ENCODE measurements at places on chromosomes 3 and 15.

DNA sequence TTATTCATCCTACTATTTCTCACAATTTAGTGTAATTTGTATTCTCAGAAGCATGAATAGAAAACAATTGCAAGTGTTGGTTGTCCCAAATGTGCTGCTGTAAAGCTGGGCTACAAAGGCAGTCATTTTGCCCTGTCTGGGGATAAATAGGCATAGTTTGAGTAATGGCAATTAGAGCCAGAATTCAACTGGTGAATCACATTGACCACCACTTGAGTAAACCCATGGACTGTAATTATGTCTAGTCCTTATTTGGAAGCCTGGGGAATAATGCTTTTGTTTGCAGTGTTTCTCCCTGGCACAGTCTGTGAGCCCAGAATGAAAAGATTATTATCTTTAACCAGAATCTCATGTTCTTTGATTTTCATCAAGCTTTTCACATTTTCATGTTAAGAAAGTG lies 30.5 kb upstream of the CHL1 start:
- DNase-seq = no peak

DNA sequence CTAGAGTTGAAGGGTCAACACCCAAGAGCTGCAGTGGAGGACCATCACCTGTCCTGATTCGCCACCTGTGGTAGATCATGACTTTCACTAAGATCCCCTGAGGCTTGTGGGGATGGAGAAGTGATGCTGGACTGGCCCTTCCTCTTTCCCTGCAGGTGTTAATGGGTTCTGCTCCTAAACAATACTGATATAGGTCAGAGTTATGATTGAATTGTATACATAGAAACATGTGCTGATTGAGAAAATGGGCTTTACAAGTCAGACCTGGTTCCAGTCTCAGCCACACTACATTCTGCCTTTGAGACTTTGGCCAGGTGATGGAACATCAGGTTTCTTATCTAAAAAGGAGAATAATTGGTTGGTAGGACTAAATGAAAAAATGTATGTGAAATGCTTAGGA lies 418.9 kb upstream of the TPRG1 start:
- no peak for DNase-seq

GRCh38 chr15:49062900-49063299 lies 16.7 kb upstream of the SECISBP2L start:
- no peak for DNase-seq

- DNase-seq = no peak
Observed at GRCh38 chr15:67311731-67312130, 57.1 kb downstream of the IQCH start.

DNA sequence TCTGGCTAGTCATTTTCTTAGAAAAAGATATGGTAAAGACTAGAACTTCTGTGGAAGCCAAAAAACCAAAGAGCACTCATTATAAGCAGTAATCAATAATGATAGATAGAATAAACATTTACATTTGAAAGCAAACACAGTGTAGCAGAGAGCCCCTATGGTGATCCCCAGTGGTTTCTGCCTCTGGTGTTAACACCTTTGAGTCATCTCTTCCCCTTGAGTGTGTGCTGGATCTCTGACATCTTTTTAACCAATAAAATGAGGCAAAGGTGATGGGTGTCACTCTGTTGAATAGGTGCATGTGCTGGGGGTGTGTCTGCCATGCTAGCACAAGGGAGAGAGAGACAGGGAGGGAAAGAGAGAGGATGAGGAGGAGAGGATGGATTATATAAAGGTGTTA lies 121.6 kb downstream of the TFG start:
- no peak for DNase-seq

GRCh38 chr3:11810276-11810675 lies 36.4 kb downstream of the TAMM41 start:
- no peak for DNase-seq

- no peak for DNase-seq
Observed at GRCh38 chr3:139518306-139518705, 21.2 kb downstream of the RBP1 start.

DNA sequence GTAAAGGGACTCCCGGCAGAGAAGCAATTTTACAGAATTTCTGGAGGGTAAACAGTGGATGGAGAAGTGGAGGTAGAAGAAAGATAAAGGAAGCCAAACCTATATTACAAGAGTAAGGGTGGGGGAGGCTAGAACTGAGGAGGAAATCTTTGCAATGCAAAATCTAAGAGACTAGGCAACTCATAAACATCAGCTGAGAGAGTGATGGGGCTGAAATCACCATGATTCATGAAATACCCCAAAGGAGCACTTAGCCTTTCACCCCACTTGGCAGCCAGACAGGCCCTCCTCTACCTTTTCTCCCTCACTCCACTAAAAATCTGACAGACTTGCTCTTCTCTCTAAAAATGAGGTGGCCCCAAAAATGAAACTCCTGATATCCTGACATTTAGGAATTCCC lies 19.5 kb upstream of the ZBTB38 start:
- DNase-seq = no peak

DNA sequence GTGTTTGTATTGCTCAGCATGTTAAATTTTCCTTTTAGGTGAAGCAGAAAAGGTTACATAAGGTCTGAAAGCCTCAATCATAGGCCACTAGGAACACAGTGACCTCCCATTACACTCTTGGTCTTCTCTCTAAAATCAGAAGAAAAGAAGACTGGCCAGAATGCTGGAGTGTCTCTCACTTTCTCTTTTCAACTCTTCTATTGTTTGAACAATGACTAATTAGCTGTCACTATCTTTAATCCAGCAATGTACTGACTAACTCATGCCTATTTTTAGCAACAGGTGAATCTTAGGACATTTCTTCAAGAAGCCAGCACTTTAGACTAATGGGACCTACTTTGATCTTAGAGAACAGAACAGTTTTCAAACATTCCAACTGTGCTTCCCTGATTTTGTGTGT lies 142.8 kb downstream of the TGFBR2 start:
- DNase-seq = no peak

DNA sequence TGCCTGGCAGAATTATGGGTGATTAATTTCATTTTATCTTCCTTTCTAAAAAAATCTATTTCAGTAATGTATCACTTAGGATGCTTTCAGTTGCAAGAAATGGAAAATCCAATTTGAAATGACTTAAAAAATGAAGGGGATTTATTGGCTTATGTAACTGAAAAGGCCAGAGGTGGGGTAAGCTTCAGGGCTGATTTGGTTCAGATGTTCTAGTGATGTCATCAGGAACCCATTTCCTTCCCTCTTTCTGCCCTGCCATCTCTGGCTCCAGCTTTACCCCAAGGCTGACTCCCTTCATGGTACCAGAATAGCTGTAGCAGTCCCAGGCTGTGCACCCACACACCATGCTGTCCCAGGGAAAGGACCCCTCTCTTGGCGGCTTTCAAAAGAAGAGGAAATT lies 18.5 kb upstream of the REC114 start:
- DNase-seq = no peak

GRCh38 chr3:94525043-94525442 lies 462.2 kb downstream of the NSUN3 start:
- no peak for DNase-seq

- no peak for DNase-seq
Observed at GRCh38 chr3:135081856-135082434, 286.9 kb downstream of the EPHB1 start.

DNA sequence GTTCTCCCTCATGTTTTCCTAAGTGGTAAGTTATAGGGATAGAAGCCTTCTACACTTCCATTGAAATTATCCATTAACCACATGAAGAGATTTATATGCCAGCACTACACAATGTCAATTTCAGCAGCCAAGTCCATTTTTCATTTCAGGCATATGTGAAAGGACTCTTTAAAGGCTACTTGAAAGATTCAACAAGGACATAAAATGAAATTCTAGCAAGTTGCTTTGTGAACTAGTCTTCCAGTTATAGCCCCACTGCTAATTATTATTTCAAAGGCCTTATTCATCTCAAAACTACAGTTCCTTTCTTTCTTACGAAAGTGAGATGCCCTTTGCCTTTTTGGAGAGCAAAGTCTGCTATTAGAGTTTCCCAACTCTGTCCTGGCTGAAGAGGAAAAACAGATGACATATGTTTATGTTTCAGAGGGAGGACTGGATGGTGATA lies 66.0 kb upstream of the SLC2A2 start:
- DNase-seq = no peak

DNA sequence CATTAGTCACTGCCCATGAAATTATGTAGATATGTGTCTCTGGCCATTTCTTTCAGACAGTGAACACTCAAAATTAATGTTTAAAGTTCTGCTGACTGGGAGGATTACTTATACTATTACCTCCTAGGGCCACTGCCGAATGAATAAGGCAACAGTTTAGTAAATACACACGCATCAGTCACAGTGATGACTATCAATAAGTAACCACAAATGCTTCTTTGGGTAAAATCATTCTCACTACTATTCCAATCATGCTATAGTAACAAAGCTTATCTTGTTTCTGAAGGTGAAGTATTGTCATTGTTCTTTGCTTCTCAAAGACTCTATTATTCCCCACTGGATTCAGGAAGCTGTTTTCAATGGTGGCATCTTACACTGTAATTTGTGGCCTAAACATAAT lies 478.8 kb downstream of the EPHA3 start:
- no peak for DNase-seq

- no peak for DNase-seq
Observed at GRCh38 chr3:98893740-98894139, 7.8 kb downstream of the DCBLD2 start.

GRCh38 chr3:161332792-161333191 lies 38.5 kb downstream of the SPTSSB start:
- no peak for DNase-seq

GRCh38 chr15:22981051-22981840 lies 1.1 kb upstream of the CYFIP1 start:
- DNase-seq = no peak

DNA sequence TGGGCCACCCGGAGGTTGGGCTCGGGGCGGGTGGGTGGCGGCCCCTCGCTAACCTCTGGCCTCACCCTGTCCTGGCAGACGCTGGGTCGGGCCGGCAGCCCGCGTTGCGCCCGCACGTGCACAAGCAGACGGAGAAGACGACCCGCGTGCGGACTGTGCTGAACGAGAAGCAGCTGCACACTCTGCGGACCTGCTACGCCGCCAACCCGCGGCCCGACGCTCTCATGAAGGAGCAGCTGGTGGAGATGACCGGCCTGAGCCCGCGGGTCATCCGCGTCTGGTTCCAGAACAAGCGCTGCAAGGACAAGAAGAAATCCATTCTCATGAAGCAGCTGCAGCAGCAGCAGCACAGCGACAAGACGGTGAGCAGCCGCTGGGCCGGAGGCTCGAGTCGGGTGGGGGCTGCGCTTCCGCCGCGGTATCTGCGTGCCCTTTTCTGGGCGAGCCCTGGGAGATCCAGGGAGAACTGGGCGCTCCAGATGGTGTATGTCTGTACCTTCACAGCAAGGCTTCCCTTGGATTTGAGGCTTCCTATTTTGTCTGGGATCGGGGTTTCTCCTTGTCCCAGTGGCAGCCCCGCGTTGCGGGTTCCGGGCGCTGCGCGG lies 3.7 kb downstream of the ISL2 start:
- no peak for DNase-seq

DNA sequence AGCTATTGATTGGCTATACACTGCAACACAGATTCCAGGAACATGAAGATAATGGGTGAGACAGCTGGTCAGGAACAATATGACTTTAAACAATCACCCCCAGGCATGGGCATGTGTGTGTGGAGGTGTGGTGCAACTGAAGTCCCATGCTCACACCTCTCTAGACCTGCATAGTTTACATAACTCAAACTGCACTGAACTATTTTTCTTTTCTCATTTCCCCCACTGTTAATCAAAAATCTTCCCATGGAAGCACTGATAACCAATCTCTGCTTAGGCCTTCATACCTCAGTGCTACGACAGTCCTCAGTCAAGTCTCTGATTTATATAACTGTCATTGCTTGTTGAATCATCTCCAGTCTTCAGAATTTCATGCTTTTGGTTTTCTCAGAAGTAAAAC lies 600.2 kb downstream of the NTRK3 start:
- no peak for DNase-seq

DNA sequence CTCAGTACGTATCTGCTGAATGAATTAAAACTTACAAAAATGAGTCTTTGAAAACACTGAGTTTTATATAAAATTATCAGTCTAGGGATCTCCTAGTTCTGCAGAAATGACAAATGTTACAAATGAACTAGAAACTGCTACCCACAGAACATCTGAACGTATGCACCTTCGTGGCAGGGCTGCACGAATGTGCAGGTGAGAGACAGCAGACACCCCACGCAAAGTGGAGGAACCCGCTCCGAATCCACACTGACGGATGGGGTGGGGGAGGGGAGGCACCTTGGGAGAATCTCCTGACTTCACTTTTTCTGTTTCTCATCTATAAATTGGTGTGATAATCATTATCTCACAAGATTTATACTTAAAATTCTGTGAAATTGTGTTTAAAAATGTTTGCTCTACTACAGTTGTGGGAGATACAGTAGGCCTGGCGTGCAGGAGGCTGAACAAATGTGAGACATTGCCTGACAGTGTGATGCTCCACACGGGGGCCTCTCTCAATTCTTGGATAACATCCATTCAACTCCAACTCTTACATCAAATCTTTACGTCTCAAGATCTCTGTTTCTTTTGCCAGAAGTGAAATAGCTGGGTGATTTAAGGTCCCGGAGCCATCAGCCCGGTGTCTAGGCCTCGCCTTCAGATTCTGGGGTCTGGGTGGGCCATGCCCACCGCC lies 86.9 kb downstream of the ATP10A start:
- no peak for DNase-seq

DNA sequence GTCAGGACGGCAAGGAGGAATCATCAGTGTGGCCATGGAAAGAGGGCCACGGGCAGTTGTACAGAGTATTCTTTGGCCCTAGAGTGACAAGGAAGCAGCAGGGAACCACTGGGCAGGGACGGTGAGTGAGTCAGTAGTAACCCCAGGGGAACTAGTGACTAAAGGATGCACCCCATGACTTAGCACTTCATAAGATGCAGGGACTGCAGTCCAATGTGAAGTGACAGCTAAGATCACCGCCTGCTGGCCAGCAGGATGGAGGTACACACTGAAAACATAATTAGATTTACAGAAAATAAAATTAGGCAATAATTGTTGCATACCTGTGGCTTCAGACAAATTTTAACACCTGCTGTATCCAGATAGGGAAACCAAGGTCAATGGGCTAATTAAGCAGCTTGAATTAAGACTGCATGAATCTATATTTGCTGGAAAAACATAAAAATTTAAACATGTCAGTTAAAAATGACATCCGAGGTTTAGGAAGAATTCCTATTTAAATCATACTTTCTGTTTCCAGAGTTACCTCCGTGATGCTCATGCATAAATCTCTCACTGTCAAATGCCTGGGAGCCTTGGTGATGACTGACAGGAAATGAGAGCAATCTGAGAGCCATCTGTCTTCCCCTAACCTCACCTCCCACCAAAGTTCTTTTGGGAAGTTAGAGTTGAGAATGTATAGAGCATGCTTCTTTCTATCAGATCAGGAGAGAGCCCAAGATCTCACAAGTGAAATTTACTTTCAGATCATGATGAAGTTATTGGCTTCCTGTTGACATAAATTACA lies 56.5 kb downstream of the DCLK3 start:
- no peak for DNase-seq

DNA sequence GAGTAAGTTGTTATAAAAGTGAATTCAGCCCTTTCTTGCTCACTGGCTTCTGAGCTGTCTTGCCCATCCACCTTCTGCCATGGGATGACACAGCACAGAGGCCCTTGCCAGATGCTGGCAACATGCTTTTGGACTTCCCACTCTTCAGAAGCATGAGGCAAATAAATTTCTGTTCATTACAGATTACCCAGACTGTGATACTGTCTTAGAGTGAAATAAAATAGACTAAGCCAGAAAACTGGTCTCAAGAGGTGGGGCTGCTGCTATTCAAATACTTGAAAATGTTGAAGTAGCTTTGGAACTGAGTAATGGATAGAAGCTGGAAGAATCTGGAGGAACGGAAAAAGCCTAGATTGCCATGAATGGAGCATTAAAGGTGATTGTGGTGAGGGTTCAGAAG lies 170.4 kb downstream of the ZMAT3 start:
- DNase-seq = no peak

- no peak for DNase-seq
Observed at GRCh38 chr15:98286831-98287230, 326.3 kb downstream of the ARRDC4 start.

Measured in esophagus squamous epithelium (tissue), 5 donors.